ENCODE measurements at places on chromosomes 11 and 22.
A peak's percentile ranks its signal among the peaks of the same experiment; 100 is the strongest.

DNA sequence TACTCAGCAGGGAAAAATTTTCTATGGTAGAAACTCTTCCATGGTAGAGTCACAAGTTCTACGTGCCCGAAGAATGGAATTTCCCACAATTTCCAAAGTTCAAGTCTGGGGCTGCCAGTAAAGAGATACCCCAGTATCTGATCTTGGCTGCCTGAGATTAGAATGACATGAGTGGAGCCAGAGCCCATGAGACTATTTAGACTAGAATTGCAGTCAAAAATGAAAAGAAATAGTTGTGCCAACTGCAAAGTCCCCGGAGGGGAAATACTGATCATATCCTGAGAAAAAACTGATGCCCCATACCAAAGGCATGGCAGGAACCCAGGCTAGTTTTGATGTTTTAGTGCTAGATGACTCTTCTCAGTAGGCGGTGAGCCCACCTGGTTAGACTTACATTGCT, 11.2 kb downstream of the MAJIN start:
- DNase-seq, result no peak

DNA sequence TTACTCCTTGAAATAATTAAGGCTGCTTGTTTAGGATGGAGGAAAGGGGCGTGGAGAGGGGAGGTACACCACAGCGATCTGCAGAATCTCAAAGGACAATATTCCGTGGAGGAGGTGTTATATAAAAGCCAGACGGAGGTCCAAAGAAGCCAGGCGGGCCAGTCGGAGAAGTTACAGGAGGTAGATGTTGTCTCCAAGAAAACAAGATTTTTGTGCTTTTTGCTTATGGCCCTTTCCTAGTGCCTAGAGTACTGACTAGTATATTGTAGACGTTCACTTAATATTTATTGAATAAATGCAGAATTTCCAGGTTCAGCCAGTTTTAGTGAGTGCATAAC, 761 bp downstream of the ZDHHC13 start:
- DNase-seq, result no peak

GRCh38 chr11:105071089-105071732, 26.1 kb upstream of the CARD16 start:
- peak; percentile 54 for DNase-seq

- no peak for DNase-seq
These were observed 1.3 kb downstream of the B3GAT1 start for GRCh38 chr11:134410766-134411165.

DNA sequence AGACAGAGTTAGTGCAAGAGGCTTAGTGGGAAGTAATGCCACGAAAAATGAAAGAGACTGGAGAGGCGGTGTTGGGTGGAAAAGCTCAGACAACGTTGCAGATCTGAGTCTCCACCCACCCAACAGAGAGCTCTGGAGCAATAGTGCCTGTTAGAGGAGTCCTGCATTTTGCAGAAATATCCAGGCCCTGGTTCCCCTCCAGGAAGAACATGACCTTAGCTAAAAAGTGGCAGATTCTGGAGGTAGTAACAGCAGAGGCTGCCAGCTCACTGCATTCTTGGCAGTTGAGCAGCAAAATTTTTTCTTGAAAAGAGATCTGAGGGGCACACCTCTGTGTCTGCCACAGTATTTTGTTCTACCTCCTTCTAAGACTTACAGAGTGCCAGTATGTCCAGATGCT, 27.7 kb upstream of the BIRC3 start:
- no peak for DNase-seq

DNA sequence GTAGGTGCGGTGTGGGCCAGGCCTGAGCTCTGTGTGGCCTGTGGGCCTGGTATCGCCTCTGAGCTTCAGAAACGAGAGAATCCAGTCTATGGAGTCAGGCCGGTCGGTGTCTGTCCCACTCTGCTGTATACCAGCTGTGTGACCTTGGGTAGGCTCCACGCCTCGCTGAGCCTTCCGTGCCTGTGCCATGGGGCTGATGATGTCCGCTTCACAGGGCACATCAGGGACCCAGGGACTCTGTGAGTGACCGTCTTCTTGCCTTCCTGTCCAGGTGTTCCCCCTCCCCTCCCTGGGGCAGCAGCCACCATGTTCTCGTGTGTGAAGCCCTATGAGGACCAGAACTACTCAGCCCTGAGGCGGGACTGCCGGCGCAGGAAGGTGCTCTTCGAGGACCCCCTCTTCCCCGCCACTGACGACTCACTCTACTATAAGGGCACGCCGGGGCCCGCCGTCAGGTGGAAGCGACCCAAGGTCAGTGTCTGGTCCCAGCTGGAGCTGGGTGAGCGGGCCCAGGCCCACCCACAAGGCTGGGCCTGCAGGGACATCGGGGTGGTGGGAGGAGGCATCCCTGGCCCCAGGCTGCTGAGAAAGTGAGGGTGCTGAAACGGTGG, 17.9 kb downstream of the CAPN5 start:
- DNase-seq, result no peak

DNA sequence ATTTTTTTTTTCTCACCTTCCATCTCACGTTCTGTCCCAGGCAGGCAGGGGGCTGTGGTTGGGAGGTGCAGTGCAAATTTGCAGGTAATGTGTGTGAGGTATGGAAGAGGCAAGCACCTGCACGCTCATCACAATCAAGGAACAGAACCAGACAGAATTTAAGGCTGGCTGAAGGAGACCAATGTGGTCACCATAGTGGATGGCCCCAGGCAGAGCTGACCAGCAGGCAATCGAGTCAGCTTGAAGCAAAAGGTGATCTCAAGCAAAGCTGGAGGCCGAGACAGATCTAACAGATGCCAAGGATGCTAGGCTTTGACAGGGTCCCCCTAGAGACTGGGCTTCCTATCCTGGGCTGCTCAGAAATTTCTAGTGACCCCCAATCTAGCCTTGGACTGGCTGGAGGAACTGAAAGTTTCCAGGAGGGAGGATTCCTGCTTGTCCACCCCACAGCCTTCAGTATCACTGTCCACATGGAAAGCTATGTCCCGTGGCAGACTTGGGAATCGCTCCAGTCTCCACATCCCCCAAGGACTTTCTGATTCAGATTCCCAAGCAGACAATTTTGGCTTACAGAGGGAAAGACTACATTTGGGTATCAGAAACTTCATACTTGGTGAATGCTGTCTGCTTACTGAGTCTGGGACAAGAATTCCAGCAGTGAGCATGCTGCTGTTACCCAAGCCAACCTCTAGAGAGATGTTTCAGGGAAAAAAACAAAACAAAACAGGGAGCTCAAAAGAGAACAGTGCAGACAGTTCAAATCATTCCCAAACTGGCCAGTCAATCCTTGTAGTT, 9.0 kb upstream of the MICAL3 start:
- no peak for DNase-seq

GRCh38 chr11:116553482-116553881, 219.3 kb downstream of the BUD13 start:
- DNase-seq, result no peak

DNA sequence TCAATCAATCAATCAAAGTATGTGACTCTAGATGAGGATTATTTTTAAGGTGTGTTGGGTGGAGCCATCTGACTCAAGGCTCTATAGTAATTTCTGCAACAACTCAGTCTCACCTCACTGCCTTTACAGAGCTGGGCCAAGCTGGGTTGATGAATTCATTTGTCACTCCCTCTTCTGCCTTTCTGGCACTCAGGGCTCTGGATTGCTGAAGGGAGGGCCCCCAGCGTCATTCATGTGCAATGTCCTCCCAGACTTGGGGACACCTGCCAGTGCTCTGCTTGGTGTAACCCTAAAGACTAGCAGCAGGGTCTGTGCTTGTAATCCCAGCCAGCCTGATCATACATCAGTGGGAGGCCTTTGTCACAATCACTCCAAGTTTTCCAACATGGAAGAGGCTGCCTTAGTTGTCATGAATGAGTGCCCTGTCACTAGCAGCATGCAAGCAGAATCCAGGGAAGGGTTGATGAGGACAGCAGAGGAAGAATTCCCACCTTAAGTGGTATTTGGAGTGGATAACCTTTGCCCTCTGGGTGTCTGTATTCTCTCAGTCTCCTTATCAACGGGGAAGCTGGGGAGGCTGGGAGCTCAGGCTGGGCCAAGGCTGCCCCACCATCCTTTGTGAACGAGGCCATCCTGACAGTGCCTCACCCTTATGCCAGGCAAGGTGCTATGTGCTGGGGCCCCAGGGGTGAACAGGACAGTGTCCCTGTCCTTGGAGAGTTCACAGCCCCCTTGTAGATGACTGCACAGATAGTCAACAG, 2.0 kb upstream of the TP53I11 start:
- no peak for DNase-seq

GRCh38 chr11:133399294-133399693, 133.0 kb downstream of the OPCML start:
- no peak for DNase-seq
